ENCODE measurements at places on chromosomes 6 and 20.

DNA sequence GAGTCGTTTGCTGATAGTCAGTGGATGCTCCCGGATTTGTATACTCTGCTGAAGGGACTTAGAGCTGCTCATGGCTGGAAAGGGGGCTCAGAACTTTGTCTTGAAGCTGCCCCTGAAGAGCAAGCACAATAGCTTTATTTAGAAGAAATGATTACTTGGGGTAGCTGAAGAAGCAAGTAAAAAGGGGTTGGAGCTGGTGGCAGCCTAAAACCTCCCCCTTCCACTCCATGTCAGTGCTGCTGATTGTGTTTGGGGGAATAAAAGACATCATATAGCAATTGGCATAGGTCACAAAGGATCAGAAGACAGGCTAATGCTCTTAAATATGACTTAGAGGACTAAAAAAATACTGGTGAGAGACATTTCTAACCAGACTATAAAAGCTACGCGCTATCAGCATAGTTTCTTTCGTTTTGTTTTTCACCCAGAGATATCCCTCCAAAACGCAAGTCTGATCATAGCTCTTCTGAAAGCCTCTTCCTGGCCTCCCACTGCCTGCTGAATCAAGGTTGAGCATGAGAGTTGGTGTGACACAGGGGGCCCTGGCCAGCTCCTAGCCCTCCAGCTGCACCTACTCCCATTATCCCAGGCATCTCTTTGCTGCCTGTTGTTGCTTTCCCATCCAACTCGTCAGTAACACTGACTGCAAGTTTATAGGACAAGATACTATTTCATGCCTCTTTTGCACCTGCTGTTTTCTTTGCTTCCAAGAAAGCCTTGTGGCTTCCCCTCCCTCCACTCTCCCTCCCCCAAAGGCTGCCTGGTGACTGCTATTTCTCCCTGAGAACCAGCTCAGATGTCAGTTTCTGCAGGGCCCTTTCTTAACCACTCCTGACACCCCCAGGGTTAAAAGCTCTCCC is 33.9 kb upstream of the SGK1 start:
- no peak for DNase-seq

DNA sequence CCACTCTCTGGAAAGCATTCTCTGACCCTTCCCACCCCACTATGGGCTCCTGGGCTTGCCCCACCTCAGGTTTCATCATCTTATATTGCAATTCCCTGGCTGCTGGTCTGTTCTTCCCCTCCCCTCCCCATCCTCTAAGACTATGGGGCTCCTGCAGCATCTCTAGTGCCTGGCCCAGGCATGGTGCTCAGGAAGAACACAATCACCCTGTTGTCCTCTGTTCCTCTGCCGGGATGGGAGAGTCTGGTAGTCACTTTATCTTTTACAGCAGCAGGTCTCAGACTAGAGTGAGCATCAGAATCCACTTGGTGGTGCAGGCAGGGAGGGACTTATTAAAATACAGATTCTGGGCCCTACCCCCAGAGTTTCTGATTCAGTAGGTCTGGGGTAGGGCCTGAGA is 5.0 kb upstream of the LPIN3 start:
- no peak for DNase-seq

GRCh38 chr6:151108548-151108947 is 131.2 kb upstream of the AKAP12 start:
- no peak for DNase-seq

DNA sequence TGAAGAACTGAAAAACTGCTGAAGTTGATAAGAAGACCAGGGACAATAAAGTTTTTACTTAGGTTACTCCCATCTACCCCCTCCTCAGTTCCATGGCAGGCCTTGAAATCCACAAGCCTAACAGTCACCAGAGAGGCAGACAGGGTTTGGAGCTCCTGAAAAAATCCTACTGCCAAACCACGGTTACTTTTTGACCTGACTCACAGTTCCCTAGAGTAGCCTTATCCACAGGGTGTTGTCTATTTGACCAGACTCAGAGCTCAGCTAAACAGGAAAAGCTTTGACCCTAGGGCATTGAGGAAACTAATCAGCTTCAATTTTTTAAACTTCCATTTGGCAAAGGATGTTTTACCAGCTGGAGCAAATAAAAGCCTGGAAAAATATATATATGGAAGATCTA is 257.7 kb upstream of the NT5E start:
- DNase-seq = no peak

DNA sequence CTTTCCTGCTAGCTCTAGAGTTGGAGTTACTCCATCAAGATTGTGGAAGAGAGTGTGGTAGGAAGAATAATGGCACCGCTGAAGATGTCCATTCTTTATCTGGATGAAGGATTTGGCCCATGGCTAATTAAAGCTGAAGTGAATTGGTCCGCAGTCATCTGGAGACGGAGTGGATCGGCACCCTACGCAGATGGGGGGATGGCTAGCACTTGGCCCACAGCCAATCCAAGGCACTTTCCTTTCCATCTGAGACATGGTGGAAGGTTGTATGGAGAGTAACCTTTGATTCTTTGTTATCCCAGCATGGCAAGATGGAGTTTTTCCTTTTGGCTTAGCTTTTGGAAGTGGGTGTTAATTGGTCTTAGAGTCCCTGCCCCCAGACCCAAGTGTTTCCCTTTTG is 88.3 kb downstream of the JPH2 start:
- no peak for DNase-seq

- DNase-seq = no peak
Measured at GRCh38 chr6:219641-220198, 72.6 kb upstream of the DUSP22 start.

Measured in foreskin keratinocyte (primary cell).